ENCODE measurements at places on chromosomes 7 and 10.

- no peak for DNase-seq
Measured at GRCh38 chr7:45343746-45344145, 186.2 kb downstream of the RAMP3 start.

- no peak for DNase-seq
Measured at GRCh38 chr7:42452356-42452755, 215.3 kb upstream of the GLI3 start.

DNA sequence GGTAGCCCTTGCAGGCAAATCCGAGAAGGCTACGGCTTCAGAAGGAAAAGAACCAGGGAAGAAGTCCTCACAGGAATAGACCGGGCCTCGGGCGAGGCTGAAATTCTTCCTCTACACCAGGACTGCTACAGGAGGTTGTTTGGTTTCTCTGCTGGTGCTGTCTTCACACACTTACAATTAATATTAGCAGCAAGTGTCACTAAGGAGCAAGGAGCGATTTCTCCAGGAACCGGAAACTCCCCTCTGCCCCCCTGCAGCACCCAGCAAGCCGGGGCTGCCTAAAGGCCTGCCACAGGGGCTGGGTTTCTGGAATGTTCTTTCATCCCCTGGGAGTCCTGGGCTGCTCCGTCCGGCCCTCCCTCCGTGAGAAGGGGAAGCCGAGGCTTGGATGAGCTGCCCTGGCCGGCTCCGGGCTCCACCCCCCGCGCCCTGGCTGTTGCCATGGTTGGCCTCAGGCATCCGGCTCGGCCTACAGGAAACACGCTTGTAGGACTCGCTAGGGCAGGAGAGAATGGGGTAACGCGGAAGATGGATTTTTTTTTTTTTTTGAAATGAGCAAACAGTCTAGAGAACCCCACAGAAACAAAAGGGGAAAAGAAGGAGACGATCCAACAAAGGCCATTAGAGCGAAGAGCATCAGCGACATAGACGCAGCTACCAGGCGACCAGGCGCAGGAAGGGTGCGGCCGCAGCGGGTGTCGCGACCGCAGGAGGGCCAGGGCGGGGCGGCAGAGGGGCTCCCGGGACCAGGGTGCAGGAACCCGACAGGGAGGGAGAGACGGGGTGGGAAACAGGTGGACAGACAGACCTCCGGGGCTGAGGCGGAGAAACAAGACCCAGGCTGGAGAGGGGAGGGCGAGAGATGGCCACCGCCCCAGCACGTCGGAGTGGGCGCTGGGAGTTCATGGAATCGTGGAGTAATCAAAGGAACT lies 33.0 kb downstream of the EN2 start:
- peak; percentile 66 for DNase-seq

GRCh38 chr7:66296557-66296956 lies 91.4 kb downstream of the TPST1 start:
- no peak for DNase-seq

- no peak for DNase-seq
Measured at GRCh38 chr7:154693661-154694060, 309.3 kb downstream of the PAXIP1 start.

GRCh38 chr10:113291413-113291812 lies 261.4 kb upstream of the HABP2 start:
- no peak for DNase-seq

DNA sequence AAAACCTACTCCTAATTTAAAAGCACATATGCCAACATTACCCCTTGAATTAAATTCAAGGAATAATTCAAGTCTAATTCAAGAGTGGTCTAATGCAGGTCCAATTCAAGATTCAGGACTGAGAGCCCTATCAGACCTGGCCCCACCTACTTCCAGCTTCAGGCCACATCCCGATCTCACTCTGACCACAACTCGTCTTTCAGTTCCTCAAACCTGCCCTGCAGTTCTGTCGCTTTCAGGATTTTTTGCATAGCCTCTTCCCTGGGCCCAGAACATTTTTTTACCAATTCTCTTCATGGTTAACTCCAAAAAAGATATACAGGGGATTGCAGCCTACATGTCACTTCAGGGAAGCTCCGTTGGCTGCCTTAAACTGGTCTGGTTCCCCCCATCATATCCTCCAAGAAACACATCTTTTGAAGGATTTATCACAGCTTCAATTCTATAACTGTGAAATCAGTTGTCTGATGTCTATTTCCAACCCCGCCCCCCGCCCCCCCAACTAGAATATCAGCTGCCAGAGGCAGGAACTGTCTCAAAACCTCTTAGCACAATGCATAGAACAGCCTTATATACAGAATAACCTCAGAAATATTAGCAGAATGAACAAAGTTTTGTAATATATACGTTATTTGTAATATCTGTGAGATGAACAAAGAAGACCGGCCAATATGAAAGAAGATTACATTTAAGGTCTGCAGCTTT lies 20.8 kb downstream of the CCDC6 start:
- no peak for DNase-seq

DNA sequence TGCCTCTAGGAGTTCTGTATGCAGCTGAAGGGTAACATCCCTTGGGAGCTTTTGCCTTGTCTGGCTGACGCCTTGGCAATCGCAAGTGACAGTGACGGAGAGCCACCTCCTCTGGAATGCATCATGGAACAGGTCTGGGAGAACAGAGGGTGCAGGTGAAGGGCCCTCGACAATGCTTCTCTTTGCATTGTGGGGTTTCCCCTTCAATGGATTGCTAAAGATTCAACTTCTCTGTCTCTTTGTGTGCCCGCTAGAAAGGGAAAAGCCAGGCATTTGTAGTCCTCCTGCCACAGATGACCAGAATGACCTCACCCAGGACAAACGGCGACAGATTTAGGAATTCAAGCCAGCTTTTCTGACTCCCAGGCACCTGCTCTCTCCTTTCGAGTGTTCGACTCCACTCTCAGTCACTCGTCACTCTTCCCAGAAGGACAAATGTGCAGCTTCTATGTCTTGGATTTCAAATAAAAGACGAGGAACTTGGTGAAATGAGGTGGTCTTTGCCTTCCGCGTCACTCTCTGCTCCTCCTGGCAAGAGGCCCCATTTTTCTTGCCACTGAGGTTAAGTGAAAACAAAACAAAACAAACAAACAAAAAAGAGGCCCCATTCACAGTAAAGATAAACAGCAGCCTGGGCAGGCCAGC lies 26.1 kb downstream of the IL2RA start:
- DNase-seq: no peak

GRCh38 chr10:120963594-120964220 lies 112.5 kb downstream of the WDR11 start:
- DNase-seq: no peak

DNA sequence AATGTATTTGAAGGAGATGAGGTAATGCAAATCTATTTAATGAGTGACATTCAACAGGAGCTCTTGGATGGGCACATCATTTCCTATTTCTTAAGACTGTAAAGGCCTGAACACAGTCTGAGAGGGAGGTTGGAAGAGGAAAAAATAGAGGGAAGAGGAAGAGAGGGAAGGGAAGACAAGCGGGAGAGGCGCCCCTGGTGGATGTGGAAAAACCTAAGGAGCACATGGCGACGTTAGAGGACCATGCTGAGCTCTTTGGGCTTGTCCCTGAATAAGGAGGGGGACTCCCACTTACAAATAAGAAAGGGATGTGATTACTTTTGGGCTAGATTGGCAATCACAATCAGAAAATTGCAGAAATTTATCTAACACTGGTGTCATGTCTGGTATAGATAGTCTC lies 19.6 kb downstream of the SUN3 start:
- DNase-seq: no peak

DNA sequence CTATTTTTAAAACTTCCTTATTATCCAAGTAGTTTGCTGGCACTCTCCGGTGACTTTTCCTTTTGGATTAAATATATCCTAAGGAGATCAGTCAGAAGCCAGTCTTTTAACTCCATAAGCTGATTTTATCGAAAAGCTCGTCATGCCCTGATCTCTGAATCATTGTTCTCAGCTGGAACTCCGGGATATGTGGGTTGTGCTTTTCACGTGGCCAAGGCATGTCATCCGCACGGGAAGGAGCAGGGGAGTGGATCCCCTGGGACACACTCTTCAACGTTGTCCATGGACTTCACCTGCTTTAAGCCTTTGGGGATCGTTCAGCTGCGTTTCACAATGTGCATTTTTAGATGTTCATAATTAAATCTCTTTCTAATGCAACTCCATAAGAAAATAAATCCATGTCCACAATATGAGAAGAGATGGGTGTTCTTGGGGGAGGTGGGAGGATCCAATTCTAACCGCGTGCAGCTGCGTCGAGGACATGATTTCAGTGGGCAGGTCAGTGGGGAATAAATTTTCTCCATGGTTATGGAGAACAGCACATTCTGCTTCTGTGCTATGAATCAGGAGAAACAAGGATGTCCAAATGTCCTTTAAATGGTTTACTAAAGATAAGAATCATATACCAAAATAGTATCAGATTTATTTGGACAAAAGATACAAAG lies 229.5 kb upstream of the ADARB2 start:
- no peak for DNase-seq

DNA sequence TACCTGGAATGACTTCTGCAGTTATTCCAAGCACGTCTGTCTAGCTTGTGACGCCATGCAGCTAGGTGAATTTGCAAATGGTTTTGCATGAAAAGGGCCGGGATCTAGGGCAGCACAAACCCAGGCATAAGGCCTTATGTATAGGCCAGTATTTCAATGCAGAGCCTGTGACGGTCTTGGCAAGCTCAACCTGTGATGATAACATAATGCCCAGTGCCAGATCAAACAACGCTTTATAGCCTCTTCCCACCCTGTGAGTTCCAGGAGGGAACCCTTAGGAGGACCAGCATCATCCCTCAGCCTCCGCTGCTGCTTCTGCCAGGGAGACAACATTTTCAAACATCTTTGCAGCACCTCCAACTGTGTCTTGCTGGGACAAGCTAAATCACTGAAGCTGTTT lies 390.7 kb downstream of the INHBA start:
- no peak for DNase-seq

DNA sequence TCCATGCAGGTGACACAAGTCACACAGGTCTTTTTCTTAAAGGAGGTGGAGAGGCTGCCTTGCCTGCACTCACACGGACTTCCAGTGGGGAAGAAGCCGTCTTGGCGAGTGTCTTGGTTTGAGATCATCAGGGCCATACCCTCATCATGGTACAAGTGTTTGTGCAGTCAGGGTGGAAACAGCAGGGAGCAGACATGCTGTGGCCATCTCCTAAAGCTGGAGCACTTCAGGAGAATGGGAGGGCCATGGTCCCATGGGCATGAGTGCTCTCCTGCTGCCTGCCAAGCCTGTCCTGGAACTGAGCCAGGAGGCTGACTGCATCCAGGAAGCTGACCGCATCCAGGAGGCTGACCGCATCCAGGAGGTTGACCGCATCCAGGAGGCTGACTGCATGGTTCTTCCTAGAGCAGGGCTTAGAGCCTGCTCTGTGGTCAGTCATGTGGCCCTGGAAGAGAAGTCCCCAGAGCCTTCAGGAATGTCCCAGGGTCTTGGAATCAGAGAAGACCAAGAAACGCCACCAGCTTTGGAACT lies 98.4 kb downstream of the ADARB2 start:
- no peak for DNase-seq

- peak; percentile 52 for DNase-seq
Measured at GRCh38 chr7:1938788-1939433, 268.8 kb downstream of the ELFN1 start.

- no peak for DNase-seq
Measured at GRCh38 chr10:21171936-21172541, 274.9 kb upstream of the NEBL start.

GRCh38 chr10:73205890-73206289 lies 38.0 kb downstream of the FAM149B1 start:
- DNase-seq: no peak

DNA sequence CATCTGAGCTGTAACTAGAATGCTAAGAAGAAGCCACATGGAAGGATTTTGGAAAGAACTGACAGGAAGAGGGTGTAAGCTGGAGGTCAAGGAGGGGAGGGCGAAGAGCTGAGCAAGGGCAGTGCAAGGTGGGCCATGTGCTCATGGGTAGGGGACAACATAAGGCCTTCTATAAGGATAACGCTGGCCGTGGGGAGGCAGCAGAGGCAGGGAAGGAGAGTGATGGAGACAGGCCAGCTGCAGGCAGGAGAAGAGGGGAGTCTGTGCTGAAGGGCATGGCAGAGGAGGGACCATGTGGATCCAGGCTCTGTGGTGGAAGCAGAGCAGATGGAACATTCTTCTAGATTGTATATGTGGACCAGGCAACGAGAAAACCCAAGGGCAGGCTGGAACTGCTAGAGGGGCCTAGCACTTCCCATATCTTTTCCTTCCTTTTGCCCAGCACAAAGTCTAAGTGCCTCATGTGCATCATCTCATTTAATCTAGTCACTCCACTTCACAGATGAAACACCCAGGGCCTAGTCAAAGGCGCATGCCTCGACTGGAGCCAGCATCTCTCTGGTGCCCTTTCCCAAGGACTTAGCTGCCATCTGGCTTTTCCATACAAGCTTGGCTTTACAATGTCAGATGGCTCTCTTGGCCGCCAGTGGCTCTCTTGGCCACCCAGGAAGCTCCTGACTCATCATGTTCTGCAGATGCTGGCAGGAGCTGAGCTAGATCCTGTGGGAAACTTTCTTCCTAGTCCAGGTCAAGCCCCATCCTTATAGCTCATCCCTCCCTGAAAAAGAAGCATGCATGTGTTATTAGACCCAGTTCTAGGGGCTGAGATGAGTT lies 6.6 kb downstream of the LRRC18 start:
- no peak for DNase-seq

DNA sequence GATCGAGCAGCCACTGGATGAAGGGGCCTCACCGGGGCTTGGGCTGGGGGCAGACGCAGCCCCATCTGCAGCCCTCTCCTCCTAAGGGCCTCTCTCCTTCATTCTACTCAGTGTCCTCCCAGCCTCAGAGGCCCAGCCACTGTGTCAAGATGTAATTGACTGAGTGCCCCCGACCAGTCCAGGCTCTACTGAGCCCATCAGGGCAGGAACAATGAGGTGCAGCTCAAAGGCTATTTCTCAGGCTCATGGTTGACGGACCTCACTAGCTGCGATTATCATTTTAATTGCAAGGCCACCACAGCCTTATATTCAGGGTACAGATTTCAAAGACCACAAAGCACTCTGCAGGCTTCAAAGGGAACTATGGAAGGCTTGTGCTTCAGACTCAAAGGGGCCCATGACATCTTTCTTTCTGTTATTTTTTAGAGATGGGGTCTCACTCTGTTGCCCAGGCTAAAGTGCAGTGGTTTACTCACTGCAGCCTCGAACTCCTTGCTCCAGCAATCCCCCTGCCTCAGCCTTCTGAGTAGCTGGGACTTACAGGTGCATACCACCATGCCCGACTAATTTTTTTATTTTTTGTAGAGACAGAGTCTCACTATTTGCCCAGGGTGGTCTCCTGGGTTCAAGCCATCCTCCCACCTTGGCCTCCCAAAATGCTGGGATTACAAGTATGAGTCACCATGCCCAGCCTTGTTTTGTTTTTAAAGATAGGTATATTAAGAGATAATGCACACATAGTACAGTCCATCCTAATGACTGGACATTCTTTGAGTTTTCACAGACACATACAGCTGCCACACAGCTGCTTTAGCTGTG lies 23.7 kb downstream of the SLC29A3 start:
- no peak for DNase-seq

DNA sequence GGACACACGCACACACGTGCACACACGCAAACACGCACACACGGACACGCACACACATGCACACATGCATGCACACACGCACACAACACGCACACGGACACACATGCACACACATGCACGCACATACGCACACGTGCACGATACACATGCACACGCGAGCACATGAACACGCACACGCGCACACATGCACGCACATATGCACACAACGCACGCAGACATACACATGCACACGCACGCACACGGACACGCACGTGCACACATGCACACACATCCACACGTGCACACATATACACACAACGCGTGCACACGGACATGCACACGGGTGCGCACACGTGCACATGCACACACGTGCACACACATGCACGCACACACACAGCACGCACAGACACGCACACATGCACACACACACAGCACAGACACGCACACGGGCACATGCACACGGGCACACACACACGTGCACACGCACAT lies 17.3 kb upstream of the GPER1 start:
- no peak for DNase-seq

All from foreskin melanocyte (primary cell).